ENCODE measurements at places on chromosomes 5 and 9. TPM values are rescaled to one million over a fixed set of nuclear protein-coding genes. Genes with fewer than 3 reads are reported as not detected.

The SAPCD2 gene
- total RNA-seq: 3.9 TPM

The ELAVL2 gene
- not detected for total RNA-seq

The THBS4 gene
- 0.29 TPM for total RNA-seq

DNA sequence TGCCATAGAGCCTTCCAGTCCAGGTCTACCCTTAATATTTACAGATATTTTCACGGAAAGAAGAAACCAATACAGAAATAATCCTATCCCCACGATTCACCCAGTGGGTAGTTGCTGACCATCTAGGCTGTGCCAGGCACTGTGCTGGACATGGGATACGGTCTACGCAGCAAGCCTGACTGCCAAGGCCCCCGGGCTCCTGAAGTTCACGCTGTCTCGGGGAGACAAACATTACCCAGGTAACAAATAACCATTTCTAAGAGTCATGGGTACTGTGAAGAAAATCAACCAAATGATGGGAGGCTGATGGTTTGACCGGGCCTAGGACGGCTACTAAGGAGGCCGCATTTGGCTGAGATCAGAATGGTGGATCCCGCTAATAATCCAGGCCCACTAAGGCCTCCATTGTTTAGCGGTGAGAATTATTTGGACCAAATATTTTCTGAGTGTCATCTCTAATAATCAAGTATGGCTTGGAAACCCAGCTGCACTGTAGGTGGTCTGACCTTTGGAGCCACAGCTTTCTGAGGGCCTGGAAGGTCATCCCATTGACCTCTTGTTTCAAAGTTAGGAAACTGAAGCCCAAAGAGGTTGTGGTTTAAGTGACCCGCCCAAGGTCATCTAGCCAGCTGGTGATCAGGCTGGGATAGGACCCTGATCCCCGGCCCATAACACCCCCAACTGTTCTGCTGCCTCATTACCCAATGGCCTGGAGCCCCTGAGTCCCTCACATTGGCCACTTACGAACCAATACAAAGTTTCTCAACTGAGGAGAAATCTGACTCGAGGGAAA, 82.4 kb downstream of the AK8 start:
- DNase-seq: no peak
- no peaks in the 10 kb centered on the region for H3K36me3 ChIP-seq
- no peak overlapping the region for H3K4me3 ChIP-seq
- no peaks in the 10 kb centered on the region for H3K4me1 ChIP-seq
- peaks cover 12% of the 10 kb centered on the region for H3K27me3 ChIP-seq

DNA sequence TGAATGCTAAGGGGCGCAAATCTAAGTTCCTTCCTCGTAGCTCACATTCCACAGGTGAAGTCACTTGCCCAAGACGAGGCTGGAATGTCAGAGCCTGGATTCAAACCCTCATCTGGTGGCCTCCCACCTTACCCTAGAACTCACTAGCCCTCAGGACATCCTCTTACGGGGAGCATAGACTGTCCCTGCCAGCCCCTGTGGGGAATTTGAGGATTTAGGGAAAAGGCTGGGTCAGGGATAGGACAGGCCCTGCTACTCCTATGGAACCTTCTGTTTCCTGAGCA, 45.0 kb downstream of the IRF1 start:
- no peak overlapping the region for H3K4me3 ChIP-seq
- DNase-seq: no peak
- no peaks in the 10 kb centered on the region for H3K27me3 ChIP-seq
- H3K27ac ChIP-seq: no peak overlapping the region
- peaks cover 73% of the 10 kb centered on the region for H3K4me1 ChIP-seq

- H3K4me3 ChIP-seq: no peak overlapping the region
- DNase-seq: no peak
- H3K27me3 ChIP-seq: peaks cover 19% of the 10 kb centered on the region
- H3K27ac ChIP-seq: no peak overlapping the region
Measured at GRCh38 chr5:115147052-115147451, 22.7 kb downstream of the TRIM36 start.

DNA sequence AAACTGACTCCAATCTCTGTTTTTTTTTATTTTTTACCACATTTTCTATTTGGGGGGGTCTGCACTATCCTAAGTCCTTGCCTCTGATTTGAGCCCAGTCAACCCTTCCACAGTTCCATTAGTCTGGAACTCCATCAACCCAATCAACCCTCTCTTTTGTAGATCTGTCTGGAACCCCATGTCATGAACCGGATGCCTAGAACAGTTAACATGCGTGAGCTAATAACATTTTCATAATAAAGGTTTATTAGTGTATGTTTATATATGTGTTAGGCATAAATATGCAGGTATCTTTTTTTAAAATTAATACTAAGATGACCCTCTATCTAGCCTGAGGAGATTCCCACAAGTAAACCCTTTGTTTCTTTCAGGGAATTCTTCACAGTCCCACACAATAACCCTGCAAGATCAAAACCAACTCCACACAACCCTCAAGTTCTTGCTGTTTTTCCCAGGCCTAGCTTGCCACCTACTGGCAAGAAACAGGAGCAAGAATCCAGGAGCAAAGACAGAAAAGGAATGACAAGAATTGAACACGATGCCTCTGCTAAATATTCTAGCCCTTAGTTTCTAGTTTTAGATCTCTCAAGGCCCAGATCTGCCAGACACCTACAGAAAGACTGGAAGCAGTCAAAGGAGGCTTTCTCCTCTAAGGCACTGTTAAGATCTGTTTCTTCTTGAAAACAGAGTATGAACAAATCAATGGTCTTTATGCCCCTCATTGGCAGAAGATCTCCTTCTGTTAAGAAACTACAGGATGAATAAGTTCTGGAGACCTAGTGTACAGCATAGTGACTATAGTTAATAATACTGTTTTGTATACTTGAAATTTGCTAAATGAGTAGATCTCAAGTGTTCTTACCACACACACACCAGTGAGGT, 100.4 kb downstream of the TRIM36 start:
- peak; percentile 49 for DNase-seq
- peaks cover 10% of the 10 kb centered on the region for H3K4me1 ChIP-seq
- no peaks in the 10 kb centered on the region for H3K36me3 ChIP-seq
- H3K27ac ChIP-seq: peak overlapping the region; percentile 33

GRCh38 chr5:16889203-16889971, 46.7 kb downstream of the MYO10 start:
- no peak overlapping the region for H3K4me3 ChIP-seq
- no peak for DNase-seq
- H3K27me3 ChIP-seq: peaks cover 2% of the 10 kb centered on the region
- no peak overlapping the region for H3K27ac ChIP-seq
- H3K4me1 ChIP-seq: no peaks in the 10 kb centered on the region

Measured in activated naive CD4-positive, alpha-beta T cell treated with anti-CD3 and anti-CD28 coated beads for 36 hours (primary cell).